Stimulated activated CD8-positive, alpha-beta memory T cell treated with anti-CD3 and anti-CD28 coated beads, Interleukin-4, amount 100 ng/mL, for 1 hour (primary cell): ENCODE measurements at places on chromosomes 16 and 17.

- peak; percentile 16 for DNase-seq
These were observed 36.6 kb upstream of the TMEM132E start for GRCh38 chr17:34542700-34543336.

GRCh38 chr17:77688369-77688768 lies 270.1 kb upstream of the TNRC6C start:
- DNase-seq, result no peak

DNA sequence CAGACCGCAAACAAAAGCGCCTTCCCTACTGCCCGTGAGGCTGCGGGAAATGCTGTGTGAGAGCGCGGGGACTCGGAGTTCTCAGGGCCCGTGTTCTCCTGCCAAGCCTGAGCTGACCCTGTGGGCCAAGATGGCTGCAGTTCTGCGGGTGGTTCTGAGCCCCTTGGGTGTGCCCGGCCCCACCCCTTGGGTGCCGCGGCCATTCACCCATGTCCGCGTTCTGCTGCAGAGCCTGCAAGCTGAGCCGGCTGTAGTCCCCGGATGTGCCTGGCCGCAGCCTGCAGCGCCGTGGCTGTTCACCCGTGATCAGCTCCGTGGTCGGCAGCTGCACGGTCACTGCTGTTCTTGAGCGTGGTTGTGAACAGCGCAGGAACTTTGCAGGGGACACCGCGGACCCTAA lies 20.0 kb downstream of the ACSF3 start:
- no peak for DNase-seq

DNA sequence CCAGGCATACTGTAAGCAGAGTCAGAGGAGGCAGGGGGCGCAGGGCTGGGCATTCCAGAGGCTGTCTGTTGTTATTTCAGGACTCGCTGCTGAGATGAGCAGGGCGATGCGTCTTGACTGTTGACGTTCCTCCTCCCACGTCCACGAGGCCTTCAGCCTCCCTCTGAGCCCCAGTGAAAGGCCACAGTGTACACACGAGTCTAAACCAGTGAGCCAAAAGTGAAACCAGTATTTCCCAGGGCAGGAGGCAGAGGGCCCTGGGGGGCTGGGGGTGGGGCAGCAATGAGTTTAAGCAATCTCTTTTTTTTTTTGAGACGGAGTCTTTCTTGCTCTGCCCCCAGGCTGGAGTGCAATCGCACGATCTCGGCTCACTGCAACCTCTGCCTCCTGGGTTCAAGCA lies 21.5 kb downstream of the SMTNL2 start:
- DNase-seq, result no peak

DNA sequence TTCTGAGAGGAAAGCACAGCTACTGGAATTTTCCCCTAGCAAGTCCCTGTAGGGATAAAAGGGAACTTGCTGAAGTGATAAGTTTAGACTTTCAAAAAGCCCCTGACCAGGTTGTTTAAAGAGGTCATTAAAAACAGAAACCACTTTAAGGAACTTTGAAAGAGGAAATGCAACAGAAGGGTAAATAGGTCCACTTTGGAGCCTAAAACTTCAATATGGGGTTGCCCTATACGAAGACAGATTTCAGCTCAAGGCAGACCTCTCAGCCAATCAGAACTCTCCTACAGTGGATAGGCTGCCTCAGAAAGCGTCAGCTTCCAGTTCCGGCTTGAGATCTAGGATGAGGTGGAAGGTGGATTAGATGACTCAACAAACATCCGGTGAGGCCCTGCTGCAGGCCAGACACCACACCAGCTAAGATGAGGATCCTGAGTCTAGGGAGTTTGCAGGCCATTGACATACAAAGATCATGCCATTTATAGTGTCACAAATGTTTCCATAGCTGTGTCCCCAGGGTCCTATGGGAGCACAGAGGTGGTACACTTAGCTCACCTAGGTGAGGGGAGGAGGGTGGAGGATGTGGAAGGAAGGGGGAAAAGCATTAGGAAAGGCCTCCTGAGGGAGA lies 7.9 kb upstream of the MFSD6L start:
- no peak for DNase-seq

- no peak for DNase-seq
These were observed 12.1 kb downstream of the RIPOR1 start for GRCh38 chr16:67540756-67541155.

GRCh38 chr16:89905511-89906139 lies 13.0 kb upstream of the MC1R start:
- no peak for DNase-seq

DNA sequence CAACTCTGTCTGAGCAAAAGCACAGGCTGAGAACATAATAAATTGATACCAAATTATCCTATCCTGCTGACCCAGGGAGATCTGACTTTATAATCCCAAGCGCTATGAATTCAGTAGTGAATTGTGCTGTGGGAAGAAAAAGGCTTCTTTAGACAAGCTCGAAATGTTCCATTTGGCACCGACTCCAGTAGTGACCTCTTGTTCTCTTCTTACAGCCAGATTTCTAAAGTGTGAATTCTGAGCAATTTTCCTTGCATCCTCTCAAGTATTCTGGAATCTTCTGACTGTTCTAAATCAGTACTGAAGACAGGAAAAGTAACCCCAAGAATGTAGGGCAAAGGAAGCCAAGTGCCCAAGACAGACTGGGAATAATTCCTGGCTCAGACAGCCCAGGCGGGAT lies 58.2 kb downstream of the CDYL2 start:
- DNase-seq, result no peak

- no peak for DNase-seq
These were observed 14.8 kb downstream of the HDAC5 start for GRCh38 chr17:44108440-44109311.

- DNase-seq, result no peak
These were observed 28.8 kb downstream of the CCL4 start for GRCh38 chr17:36132421-36132831.

GRCh38 chr16:81127051-81127450 lies 30.9 kb upstream of the GCSH start:
- no peak for DNase-seq

GRCh38 chr16:61575617-61576016 lies 460.6 kb downstream of the CDH8 start:
- DNase-seq, result no peak

DNA sequence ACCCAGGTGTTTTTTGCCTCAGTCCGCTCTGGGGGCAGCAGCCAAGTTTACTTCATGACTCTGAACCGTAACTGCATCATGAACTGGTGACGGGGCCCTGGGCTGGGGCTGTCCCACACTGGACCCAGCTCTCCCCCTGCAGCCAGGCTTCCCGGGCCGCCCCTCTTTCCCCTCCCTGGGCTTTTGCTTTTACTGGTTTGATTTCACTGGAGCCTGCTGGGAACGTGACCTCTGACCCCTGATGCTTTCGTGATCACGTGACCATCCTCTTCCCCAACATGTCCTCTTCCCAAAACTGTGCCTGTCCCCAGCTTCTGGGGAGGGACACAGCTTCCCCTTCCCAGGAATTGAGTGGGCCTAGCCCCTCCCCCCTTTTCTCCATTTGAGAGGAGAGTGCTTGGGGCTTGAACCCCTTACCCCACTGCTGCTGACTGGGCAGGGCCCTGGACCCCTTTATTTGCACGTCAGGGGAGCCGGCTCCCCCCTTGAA lies 2.1 kb upstream of the C17orf107 start:
- no peak for DNase-seq

DNA sequence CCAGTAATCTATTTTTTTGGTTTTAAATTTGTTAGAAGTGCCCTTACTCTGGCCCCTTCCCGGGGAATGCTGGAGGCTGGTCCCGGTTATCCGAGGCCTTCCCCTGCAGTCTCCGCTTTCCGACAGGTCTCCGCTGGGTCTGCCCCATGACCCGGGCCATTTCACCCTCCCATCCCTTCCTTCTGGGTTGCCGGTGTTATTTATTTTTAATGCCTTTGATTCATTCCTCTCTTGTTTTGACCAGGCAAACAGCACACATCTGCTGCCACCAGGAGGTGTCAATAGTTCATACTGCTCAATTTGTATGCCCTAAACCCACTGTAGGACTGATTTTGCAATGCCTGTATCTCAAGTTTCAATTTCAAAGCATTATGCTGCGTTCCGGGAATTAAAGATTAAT lies 113.2 kb upstream of the IRX5 start:
- no peak for DNase-seq

- DNase-seq, result no peak
These were observed 142.6 kb downstream of the UTP18 start for GRCh38 chr17:51402899-51403298.

DNA sequence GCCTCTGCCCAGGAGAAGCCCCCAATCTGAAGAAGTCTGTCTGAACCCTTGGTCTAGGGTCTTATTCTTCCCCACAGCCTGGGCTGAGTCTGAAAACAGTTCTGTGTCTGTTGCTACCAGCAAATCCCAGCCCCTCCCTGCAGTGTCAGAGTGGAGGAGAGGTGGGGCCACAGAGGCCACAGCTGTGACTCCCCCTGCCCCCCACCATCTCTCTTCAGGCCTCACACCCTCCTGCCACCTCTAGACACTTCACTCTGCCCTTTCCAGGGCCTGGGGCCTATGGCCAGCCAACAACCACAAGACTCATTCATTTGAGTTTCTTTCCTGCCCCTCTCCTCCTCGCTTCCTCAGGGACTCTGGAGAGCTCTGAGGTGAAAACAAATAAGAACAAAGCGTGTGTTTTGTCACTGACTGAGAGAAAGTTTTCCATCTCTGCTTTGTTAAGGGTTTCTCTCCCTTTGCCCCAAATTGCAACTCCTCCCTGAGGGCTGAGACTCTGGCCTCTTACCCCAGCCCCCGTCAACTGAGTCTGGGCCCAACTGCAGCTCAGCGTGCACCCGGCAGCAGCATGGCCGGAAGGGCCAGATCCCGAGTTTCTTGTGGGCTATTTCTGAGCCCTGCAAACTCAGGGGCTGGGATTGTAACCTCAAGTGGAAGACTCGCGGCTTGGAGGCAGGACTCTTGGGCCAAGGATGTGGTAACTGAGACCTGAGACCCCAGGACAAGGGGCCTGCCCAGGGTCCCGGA lies 13.2 kb downstream of the C17orf50 start:
- DNase-seq, result no peak

GRCh38 chr17:38798614-38799500 lies 499 bp downstream of the PIP4K2B start:
- DNase-seq, result peak; percentile 21

- DNase-seq, result no peak
These were observed 161.7 kb upstream of the SOX9 start for GRCh38 chr17:71959154-71959553.

GRCh38 chr17:77690271-77691161 lies 268.0 kb upstream of the TNRC6C start:
- no peak for DNase-seq
